Stimulated activated CD4-positive, alpha-beta T cell treated with anti-CD3 and anti-CD28 coated beads, Interleukin-1b, Interleukin-23, amount 100 ng/mL, for 1 hour (primary cell): ENCODE measurements at places on chromosomes 6 and 20.
A peak's percentile ranks its signal among the peaks of the same experiment; 100 is the strongest.

DNA sequence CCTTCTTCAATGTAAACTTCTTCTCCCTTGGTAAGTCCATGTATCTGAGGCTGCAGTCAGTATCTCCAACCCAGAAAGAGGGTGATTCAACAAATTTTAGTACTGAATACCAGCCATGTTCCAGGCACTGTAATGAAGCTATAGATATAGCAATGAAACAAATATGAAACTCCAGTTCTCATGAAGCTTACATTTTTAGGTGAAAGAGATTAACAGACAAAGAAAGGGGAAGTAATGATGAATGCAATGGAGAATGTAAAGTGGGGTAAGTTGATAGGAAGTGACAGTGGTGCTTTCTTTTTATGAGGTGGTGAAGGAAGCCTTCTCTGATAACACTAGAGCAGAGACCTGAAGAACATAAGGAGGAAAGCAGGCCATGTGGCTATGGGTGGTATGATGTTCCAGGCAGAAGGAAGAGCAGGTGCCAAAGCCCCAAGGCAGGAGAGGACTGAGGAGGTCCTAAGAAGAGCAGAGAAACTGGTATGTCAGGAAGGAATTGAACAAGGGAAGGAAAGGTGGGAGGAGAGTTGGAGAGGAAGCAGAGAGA lies 143.6 kb downstream of the TFAP2B start:
- DNase-seq: no peak

GRCh38 chr20:42559665-42560064 lies 630.0 kb downstream of the PTPRT start:
- no peak for DNase-seq

DNA sequence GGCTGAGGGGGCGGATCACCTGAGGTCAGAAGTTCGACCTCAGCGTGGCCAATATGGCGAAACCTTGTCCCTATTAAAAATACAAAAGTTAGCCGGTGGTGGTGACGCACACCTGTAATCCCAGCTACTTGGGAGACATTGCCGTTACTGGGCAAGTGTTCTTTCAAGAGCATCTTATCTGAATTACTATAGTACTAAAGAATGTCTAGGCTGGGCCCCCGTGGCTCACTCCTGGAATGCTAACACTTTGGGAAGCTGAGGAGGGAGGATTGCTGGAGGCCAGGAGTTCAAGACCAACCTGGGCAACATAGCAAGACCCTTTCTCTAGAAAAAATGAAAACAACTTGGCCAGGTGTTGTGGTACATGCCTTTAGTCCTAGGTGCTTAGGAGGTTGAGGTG lies 859 bp upstream of the ZFP57 start:
- no peak for DNase-seq

GRCh38 chr6:158003910-158004700 lies 22.4 kb downstream of the SYNJ2 start:
- DNase-seq: no peak

- no peak for DNase-seq
Measured at GRCh38 chr6:1708122-1708521, 98.4 kb downstream of the FOXC1 start.

DNA sequence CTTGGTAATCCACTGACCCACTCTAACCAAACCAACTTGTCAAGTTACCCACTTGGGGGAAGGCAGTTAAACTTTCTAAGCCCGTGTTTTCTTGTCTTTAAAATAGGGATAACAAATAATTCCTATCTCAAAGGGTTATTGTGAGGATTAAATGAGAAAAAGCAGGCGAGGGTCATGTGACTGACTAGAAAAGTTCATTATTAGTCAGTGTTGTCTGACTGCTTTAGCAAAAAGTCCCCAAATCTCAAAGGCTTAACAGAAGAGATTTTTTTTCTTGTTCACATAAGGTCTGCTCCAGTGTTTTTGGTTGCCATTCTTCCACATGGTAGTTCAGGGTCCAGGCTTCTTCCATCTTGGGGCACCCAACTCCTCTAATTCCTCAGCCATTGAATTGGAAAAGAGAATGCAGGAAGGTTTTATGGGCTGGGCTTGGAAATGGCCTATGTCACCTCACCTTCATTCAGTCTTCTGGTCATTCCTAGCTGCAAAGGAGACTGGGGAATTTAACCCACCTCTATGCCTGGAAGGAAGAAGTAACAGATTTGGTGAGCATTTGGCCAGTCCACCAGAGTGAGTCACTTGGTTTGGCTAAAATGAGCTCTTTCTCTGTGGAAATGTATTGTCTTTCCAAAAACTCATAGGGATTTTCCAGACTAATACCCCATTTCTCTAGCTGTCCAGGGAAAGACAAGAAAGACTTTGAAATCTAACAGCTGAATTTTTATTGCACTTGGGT lies 77.0 kb downstream of the CAP2 start:
- DNase-seq: no peak

GRCh38 chr20:57910716-57911115 lies 200.9 kb upstream of the PMEPA1 start:
- no peak for DNase-seq

DNA sequence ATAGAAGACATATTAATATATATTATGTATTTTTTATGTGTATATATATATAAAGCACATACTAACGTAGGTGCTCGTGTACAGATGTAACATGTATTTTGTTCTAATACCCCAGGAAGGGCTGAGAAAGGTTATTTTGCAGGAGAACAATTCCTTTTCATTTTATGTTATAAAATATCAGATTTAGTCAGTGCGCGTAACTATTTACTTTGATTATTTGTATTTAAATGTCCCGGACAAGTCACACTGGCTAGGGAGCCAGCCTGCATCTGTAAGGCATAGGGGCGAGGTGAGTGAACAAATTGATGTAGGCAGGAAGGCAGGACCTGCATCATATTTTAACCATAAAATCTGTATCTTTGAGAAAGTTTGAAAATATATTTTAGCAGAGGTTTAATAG lies 74.1 kb downstream of the BMP7 start:
- no peak for DNase-seq

DNA sequence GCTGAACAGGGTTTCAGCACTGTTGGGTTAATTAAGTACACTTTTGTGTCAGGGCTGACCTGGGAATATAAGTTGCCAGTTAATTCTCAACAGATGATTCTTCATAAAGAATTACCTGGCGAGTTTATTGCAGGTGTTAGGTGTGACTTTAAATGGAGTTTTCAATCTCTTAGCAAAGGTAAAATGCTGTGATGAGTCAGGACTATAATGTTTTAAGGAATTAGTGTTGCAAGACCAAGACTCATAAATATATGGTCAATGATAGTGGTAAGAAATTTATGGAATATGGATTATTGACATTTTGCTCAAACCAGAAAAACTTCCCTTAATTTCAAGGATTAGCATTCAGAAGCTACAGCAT lies 50.0 kb upstream of the PLCG1 start:
- DNase-seq: no peak

DNA sequence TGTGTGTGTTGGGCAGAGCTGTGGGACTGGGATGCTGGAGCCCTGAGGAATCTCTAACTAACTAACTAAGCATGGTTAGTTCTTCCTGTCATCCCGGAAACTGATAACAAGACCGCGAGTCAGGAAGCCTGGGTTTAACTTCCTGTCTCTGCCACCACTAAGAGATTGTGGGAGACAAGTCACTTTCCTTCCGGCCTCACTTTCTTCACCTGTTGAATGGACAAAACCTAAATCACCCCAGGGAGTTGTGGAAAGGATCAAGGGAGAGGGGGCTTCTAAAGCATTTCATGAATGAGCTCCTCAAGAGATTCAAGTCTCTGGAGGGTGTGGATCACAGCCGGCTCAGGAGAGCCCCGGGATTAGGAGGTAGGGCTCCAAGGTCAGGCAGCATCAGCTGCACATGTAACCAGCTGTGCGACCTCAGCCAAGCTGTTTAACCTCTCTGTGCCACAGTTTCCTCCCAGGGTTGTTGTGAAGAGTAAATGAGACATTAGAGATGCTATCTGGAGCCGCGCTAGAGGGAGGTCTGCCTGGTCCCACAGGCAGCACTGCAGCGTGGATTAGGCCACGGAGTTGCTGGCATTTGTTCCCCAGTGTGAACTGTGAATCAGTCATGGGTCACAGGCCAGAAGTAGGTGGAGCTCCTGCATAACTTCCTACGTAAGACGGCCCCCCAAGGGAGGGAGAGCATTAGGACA lies 105.1 kb downstream of the TOX2 start:
- DNase-seq: peak; percentile 3

- no peak for DNase-seq
Measured at GRCh38 chr6:42292004-42292740, 74.5 kb upstream of the MRPS10 start.

DNA sequence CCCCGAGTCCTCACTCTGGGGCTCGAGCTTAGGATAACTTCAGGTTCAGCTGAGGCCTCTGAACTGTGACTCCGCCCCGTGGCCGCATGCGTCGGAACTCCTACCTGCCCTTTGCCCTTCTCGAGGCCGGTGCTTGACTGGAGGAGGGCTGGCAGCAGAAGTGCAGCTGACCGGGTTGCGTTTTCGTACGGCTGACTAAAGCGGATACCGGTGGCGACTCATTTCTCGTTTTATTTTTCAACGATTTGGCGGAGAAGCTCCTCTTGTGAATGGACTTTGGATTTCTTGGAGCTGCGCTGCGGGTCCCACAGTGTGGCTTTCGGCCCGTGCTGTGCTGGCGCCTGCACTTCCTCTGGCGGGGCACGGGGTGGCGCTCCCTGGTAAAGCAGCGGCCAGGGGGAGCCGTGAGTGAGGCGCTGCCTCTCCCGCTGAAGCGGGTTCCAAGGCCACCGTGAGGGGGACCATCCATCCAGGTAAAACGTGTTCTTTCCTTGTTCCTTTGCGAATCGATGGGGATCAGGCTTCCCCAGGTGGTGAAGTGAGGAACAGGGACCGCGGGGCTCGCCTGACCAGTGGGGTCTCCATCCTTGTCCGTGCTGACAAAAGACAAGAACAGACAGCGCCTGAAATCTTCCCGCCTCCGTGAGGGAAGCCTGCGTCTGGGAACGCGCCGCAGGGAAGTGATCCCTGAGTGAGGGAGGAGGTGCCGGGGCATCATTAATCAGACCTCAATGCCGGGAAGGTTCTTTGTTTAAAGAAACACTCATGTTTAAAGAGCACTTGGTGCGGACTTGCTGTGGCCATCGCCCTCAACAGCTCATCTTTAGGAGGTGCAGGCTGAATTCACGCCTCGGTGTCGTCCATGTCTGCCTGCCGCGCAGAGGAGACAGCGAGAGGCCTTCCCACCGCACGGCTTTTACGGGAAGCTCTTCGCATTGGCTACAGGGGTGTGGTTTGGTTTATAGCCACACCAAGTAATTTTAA lies 38.8 kb downstream of the ERMARD start:
- DNase-seq: peak; percentile 36

- DNase-seq: no peak
Measured at GRCh38 chr6:96276856-96277255, 244.8 kb upstream of the UFL1 start.

- no peak for DNase-seq
Measured at GRCh38 chr20:54126806-54127655, 46.8 kb downstream of the CYP24A1 start.

DNA sequence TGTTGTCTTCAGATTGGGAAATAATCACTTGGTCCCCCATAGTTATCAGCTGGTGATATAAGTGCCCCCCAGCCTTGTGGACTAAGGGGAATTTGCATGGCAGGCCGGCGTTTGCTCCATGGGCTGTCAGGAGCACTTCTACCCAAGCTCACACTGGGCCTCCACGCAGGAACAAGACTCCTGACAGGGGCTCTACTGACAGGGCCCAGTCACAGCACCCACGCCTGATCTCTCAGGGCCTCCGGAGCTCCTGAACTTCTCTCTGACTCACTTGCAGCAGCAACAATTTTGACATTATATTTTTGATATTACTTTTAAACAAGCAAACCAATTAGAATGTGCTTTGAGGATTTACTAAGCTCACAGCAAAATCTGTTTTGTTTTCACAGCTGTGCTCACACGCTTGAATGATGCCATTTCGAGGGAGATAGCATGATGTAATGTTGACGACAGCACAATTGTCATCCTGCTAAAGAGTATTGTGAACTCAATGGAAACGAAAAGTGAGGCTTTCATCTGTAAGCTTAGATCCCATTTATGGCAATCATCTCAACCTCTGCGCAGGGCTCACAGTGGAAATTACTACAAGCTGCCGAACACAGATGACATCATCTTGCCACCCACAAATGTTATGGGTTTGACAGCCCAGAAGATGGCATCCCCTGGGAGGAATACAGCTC lies 28.7 kb upstream of the TXNDC5 start:
- DNase-seq: no peak

GRCh38 chr6:44940367-44940766 lies 387.8 kb upstream of the RUNX2 start:
- no peak for DNase-seq

DNA sequence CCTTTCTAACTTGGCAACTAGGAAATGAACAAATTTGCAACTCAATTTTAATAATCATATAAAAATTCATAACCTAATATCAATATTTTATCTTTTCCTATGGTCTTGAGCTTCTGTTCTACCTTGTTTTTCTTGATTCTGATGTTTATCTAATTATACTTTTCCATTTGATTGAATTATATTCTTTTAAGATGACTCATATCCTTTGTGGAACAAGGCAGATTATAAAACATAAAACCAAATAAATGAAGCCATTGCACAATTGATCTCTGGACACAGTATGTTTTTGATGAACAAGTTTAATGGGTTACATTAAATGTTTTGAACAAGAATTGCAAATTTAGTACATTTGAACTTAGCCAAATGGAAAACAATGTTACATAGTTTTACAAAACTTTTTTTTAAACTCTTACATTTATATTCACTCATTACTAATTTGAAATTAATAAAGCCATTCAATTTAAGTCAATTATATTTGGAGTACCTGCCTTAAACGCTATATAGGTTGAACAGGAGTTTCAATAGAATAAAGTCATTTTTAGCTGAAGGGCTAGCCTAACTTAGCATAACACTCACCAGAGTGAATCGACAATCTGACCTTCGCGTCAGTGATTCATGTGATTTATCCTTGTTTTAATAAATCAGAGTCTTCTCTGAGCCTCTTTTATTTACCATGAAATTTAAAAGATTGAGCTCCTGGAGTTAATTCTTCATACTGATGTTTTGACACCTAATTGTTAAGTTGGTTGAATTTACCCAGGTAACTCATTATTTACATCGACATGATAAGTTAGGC lies 3.8 kb downstream of the NCOA7 start:
- DNase-seq: no peak

GRCh38 chr6:129162605-129163004 lies 279.7 kb downstream of the LAMA2 start:
- DNase-seq: no peak

- no peak for DNase-seq
Measured at GRCh38 chr6:35955970-35956369, 35.1 kb upstream of the SRPK1 start.

DNA sequence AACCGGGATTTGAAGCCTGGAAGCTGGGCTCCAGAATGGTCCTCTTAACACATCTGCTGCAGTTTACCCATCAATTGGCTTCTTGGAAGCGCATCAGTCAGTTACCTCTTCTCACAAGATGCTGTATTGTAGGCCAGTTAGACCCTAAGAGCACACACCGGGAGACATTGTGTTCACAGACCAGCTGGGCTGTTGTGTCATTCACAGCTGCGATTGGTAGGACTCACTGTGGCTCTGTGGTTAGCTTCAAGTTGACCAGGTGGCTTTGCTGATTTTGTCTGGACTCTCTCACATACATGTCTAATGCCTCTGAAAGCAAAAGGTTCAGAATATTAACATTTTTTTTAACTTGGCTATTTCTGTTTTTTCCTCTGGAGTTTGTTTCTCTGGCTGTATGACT lies 64.8 kb downstream of the SNX9 start:
- DNase-seq: no peak

GRCh38 chr20:12699374-12700228 lies 309.2 kb upstream of the SPTLC3 start:
- no peak for DNase-seq

- DNase-seq: no peak
Measured at GRCh38 chr20:44728801-44729443, 13.8 kb downstream of the CCN5 start.
